ENCODE measurements at places on chromosomes 12 and 14. TPM values are rescaled to one million over a fixed set of nuclear protein-coding genes. Genes with fewer than 3 reads are reported as not detected.

SERPINA9 gene
- not detected for total RNA-seq

CFAP251 gene
- 1.6 TPM for total RNA-seq

KRT82 gene
- not detected for total RNA-seq

GRCh38 chr14:88616697-88617096 is 53.9 kb downstream of the ZC3H14 start:
- H3K27me3 ChIP-seq, result no peaks in the 10 kb centered on the region
- H3K36me3 ChIP-seq, result peaks cover 39% of the 10 kb centered on the region
- no peak overlapping the region for H3K4me3 ChIP-seq
- H3K4me1 ChIP-seq, result peaks cover 59% of the 10 kb centered on the region
- no peak overlapping the region for H3K27ac ChIP-seq

- no peak overlapping the region for H3K27ac ChIP-seq
- H3K4me3 ChIP-seq, result no peak overlapping the region
- H3K4me1 ChIP-seq, result peaks cover 6% of the 10 kb centered on the region
- H3K36me3 ChIP-seq, result no peaks in the 10 kb centered on the region
- H3K27me3 ChIP-seq, result no peaks in the 10 kb centered on the region
These were observed 18.2 kb upstream of the RNASE12 start for GRCh38 chr14:20609215-20610001.

- DNase-seq, result no peak
- no peak overlapping the region for H3K4me3 ChIP-seq
- no peaks in the 10 kb centered on the region for H3K4me1 ChIP-seq
- H3K27ac ChIP-seq, result no peak overlapping the region
- no peaks in the 10 kb centered on the region for H3K27me3 ChIP-seq
These were observed 379.6 kb downstream of the FLRT2 start for GRCh38 chr14:85909581-85909980.

GRCh38 chr12:124404162-124404784 is 109.4 kb downstream of the RFLNA start:
- H3K4me1 ChIP-seq, result peaks cover 13% of the 10 kb centered on the region
- no peak overlapping the region for H3K27ac ChIP-seq
- 0 out of 2 replicates have a peak, but pooled peaks cover 9% of the 10 kb centered on the region for H3K36me3 ChIP-seq

GRCh38 chr12:6828781-6829535 is 751 bp downstream of the P3H3 start:
- peak overlapping the region; percentile 99 for H3K4me3 ChIP-seq
- H3K27ac ChIP-seq, result peak overlapping the region; percentile 95
- H3K36me3 ChIP-seq, result peaks cover 12% of the 10 kb centered on the region
- H3K4me1 ChIP-seq, result peaks cover 53% of the 10 kb centered on the region
- H3K27me3 ChIP-seq, result peaks cover 12% of the 10 kb centered on the region

GRCh38 chr12:91877456-91878235 is 268.0 kb downstream of the BTG1 start:
- no peaks in the 10 kb centered on the region for H3K27me3 ChIP-seq
- H3K4me1 ChIP-seq, result no peaks in the 10 kb centered on the region
- no peak overlapping the region for H3K27ac ChIP-seq
- DNase-seq, result no peak
- H3K4me3 ChIP-seq, result no peak overlapping the region

- H3K36me3 ChIP-seq, result no peaks in the 10 kb centered on the region
- no peak overlapping the region for H3K27ac ChIP-seq
- H3K27me3 ChIP-seq, result no peaks in the 10 kb centered on the region
- no peak overlapping the region for H3K4me3 ChIP-seq
- no peaks in the 10 kb centered on the region for H3K4me1 ChIP-seq
These were observed 326.4 kb downstream of the RPL10L start for GRCh38 chr14:46325157-46325556.

DNA sequence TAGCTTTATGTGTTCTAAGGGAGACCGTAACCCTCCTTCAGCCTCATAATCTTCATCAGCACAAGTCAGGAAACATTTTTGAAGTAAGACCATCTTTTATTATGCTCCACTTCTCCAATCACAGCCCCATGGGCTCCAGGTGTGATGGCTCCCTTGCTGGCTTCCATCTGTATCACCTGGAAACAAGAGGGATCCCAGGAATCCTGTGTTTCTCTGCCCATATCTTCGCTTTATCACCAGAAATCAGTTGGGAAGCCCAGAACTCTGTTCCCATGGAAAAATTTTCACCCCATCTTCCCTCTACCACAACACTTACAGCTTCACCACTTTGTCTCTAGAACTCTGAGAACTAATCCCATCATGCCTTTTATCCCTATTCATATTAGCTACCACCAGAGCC is 68.3 kb downstream of the METTL25 start:
- no peaks in the 10 kb centered on the region for H3K36me3 ChIP-seq
- DNase-seq, result no peak
- H3K4me3 ChIP-seq, result no peak overlapping the region

GRCh38 chr14:96852823-96853422 is 55.7 kb downstream of the VRK1 start:
- peaks cover 3% of the 10 kb centered on the region for H3K36me3 ChIP-seq
- H3K4me1 ChIP-seq, result peaks cover 15% of the 10 kb centered on the region
- H3K27ac ChIP-seq, result no peak overlapping the region
- no peaks in the 10 kb centered on the region for H3K27me3 ChIP-seq
- H3K4me3 ChIP-seq, result no peak overlapping the region

GRCh38 chr14:51548187-51548586 is 103.5 kb upstream of the FRMD6 start:
- peak overlapping the region; percentile 74 for H3K4me3 ChIP-seq
- H3K4me1 ChIP-seq, result peaks cover 83% of the 10 kb centered on the region
- peak overlapping the region; percentile 91 for H3K27ac ChIP-seq

- no peak overlapping the region for H3K27ac ChIP-seq
- H3K36me3 ChIP-seq, result 0 out of 2 replicates have a peak, but pooled peaks cover 5% of the 10 kb centered on the region
- H3K4me1 ChIP-seq, result peaks cover 15% of the 10 kb centered on the region
These were observed 134.1 kb upstream of the LMNTD1 start for GRCh38 chr12:25687226-25687625.

Measured in HFFc6 (cell line).